ENCODE measurements at places on chromosomes 4 and X.

DNA sequence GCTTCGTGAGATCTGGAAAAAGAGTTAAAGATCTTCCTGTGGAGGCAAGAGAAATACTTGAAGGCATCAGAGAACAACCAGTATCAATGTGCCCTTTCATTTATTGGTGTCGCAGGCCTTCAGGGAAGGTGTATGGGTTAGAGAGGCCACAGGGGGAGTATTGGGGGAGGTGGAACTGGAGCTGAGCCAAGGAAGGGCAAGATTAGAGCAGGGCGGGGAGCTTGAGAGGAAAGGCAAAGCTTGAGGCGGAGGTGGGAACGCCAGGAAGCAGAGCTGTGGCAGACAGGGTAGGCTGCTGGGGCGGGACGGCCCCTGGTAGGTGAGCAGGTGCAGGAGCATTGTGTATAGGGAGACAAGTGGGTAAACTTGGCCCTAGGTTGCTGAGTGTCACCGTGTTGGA is 329.9 kb downstream of the ARHGAP10 start:
- DNase-seq, result no peak

GRCh38 chr4:56048383-56048701 is 99.6 kb downstream of the CEP135 start:
- DNase-seq, result no peak

DNA sequence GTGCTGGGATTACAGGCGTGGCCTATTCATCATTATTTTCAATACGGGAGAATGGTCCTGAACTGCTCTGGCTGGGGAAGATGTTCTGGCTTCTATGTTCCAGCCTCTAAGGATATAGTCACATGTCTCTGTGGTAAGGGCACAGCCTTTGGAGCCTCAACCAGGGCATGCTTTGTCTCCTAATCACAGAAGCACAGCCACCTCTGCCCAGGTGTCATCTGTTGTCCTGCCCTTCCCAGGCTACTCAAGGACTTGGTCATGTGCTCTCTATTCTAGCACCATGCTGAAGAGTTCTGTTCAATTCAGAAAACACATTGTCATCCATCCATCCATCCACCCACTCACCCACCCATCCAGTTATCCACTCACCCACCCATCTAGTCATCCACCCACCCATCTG is 29.5 kb downstream of the ASMTL start:
- no peak for DNase-seq

DNA sequence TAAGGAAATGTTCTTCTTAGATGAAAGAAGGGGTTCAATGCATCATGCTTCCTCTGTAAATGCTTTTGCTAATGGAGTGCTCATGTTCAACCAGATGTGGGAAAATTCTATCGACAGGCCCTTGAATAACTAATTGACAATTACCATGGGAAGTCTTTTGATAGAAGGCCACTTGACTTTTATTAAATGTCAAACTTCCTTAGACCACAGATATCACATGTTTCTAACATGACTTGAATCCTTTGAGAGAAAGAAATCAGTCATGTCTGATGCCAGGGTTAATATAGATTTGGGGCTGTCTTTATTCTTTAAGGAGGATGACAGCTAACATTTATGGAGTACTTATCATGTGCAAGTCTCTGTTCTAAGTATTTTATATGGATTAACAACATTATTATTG is 280.1 kb downstream of the DCHS2 start:
- no peak for DNase-seq

DNA sequence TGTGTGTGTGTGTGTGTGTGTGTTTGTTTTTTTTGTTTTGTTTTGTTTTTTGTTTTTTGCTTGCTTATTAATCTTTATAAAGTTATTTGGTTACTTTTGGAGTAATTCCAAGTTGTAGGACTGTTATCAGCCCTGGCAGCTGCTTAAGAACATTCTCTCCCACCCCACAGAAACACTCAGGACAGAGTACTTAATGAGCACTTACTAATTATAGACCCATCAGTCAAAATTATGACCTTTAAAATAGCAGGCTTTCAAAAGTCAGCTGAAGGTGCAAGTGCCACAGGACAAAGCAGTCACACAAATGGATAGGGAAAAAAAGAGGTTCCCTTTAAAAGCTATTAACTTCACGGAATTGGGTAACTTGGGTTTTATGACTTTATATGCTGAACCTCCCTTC is 69.0 kb downstream of the BEND2 start:
- no peak for DNase-seq

- DNase-seq, result no peak
Measured at GRCh38 chr4:21191317-21191716, 491.1 kb downstream of the PACRGL start.

Data from T-helper 1 cell (primary cell).